ENCODE measurements at places on chromosomes 7 and 10.

DNA sequence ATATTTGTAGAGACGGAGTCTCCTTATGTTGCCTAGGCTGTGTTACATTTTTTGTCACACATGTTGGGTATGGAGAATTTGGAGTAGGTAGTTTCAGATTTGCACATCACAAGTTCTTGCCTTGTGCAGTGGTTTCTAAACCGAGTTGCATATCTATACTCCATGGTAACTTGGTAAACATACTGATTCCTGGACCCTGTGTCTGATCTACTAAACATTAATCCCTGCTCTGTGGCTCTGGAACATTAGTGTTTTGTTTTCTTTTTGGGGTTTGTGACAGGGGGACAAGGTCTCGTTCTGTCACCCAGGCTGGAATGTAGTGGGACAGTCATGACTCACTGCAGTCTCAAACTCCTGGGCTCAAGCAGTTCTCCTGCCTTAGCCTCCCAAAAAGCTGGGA, 24.7 kb downstream of the AUTS2 start:
- DNase-seq, result no peak

- no peak for DNase-seq
These were observed 499 bp downstream of the GAL3ST4 start for GRCh38 chr7:100167912-100168323.

- peak; percentile 77 for DNase-seq
These were observed 54.9 kb downstream of the HK1 start for GRCh38 chr10:69333205-69333604.

GRCh38 chr7:116216956-116217571, 6.7 kb downstream of the TES start:
- DNase-seq, result no peak

DNA sequence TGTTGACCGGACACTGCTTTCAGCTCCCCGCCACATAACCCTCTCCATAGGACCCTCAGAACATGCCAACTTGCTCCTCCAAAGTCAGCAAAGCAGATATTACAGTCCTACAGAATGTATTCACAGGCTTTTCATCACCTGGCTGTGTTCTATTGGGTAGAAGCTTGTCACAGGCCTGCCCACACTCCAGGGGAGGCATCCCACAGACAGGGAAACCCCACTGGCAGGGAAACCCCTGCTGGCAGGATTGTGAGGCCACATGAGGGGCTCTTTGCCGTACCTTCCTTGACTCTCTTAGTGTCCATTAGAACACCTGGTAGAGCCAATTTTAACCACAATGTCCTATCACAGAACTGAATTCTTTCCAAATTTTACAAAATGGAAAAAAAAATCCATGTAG, 344.2 kb upstream of the MGMT start:
- DNase-seq, result no peak

DNA sequence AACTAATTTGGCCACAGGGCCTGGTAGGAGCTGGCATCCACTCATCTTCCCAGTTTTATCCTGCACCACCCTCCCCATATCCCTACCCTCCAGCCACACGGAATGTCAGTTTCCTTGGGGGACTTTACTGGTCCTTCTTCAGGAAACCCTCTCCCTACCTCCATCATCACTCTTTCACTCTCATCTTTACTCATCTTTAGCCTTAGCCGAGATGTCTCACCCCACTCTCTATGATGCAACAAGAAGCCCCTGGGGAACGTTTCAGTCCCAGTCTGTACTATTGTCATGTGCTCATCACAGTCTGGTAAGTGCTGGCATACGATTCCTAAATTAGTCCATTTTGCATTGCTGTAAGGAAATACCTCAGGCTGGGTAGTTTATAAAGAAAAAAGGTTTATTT, 34.9 kb upstream of the TMEM248 start:
- DNase-seq, result no peak
